ENCODE measurements at places on chromosomes 7 and 10. TPM values are rescaled to one million over a fixed set of nuclear protein-coding genes. Genes with fewer than 3 reads are reported as not detected.

The FAM25C gene
- total RNA-seq, result 36.4 TPM

DNA sequence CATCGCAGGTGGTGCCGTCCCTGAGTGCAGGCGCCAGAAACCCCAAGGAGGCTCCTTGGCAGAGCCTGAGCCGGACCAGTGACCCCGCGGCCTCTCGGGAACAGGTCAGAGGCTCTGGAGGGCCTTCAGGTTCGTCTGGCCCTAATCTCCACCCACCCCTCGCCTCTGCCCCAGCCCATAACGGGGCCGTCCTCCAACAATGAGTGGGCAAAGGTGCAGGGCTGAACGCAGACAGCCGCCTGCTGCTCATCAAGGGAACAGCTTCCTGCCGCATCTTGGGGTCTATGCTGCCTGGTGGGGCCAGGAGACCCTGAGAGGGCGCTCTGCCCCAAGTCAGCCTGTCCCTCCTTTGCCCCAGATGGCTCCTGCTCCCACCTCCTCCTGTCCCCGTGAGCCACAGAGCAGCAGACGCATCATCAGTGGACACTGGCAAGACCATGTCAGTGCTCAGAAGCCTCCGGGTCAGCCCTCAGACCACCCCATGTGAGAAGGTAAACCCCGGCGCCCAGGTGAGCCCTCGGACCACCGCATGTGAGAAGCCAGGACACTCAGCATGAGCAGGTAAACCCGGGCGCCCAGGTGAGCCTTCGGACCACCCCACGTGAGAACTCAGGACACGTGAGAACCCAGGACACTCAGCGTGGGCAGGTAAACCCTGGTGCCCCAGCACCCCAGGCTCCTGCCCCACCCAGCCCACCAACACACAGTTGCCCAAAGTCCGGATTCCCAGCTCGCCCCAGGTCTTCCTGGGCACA, 142.0 kb downstream of the PTPRN2 start:
- no peak for DNase-seq

- no peak for DNase-seq
Observed at GRCh38 chr10:52639652-52640051, 132.9 kb downstream of the MBL2 start.

The DYNC1I1 gene
- 0.14 TPM for total RNA-seq

DNA sequence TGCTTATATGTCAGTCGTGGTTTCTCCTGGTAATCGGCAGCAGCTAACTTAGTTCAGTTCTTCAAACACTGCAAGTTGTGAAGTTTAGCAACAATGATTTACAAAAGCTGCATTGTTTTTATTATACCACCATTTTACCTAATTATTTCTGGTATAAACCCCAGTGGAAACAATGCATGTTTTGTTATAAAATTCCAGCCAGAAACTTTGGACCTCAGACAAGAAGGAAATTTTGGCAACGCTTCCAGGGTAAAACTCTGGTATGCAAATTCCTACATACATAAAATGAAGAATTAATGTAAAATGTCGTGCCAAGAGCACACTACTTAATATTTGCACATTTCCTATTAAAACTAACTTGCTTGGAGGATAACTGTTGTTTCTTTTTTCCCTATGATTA, 277.4 kb upstream of the LYZL1 start:
- DNase-seq, result no peak

The PPP1R17 gene
- not detected for total RNA-seq

The NPFFR1 gene
- total RNA-seq, result 0.04 TPM

DNA sequence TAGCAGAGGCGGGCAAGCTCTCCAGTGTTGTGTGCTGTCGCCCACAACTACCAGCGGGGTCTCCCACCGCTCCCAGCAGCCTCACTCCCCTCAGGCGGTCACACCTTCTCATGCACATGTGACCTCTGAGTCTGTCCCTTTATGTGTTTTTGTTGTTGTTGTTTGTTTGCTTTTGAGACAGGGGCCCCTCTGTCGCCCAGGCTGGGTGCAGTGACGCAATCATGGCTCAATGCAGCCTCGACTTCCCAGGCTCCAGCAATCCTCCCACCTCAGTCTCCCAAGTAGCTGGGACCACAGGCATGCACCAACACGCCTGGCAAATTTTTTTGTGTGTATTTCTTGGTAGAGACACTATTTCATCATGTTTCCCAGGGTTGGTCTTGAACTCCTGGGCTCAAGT, 1.5 kb downstream of the CPSF4 start:
- no peak for DNase-seq

The NUTM2E gene
- 1.3 TPM for total RNA-seq

- no peak for DNase-seq
Observed at GRCh38 chr7:20541608-20542349, 73.7 kb upstream of the ABCB5 start.

The NEUROG3 gene
- total RNA-seq, result not detected

The ANKRD61 gene
- not detected for total RNA-seq

DNA sequence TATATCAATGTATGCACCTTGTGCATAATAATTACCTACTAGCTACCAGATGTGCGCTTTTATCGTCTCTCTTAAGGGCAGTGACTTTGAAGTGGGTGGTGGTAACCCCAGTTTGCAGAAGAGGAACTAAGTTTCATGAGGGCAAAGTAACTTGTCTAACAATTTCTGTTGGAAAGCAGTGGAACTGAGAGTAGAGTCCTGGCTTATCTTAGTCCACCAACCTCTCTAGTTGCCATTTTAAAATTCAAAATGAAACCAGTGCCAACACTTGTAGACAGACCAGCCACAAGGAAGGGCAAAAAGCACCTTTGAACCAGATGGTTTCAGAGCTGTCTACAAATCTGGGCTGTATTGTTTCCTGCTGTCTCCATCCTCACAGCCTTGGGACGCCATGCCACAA, 32.0 kb upstream of the RBM20 start:
- DNase-seq, result no peak

- no peak for DNase-seq
Observed at GRCh38 chr10:15824498-15824897, 35.8 kb downstream of the MINDY3 start.

GRCh38 chr7:7439564-7439963, 96.1 kb downstream of the COL28A1 start:
- DNase-seq, result no peak

- DNase-seq, result no peak
Observed at GRCh38 chr10:52526251-52526823, 212.3 kb downstream of the DKK1 start.

DNA sequence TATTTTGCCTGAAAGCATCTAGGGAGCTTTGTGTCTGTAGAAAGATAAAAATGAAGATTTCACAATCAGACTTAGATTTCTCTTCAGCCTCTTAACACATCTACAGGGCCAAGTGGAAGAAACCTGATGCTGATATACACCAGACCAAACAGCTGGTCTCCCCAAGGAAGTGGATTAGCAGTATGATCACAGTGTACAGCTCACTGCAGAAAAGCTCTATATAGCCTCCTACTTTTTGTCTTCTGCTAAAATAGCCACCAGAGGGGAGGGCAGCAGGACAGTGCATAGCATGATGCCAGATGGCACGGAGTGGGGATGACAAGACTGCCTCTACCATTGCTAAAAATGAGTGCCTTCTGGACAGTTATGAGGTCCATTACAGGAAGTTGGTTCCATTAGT, 16.0 kb downstream of the FAM13C start:
- DNase-seq, result no peak

The GRM3 gene
- total RNA-seq, result not detected

GRCh38 chr7:116235380-116235779, 25.0 kb downstream of the TES start:
- no peak for DNase-seq

The NFE2L3 gene
- total RNA-seq, result 57.1 TPM

GRCh38 chr10:110211465-110211843, 4.0 kb downstream of the MXI1 start:
- DNase-seq, result no peak

The PVRIG gene
- total RNA-seq, result not detected

The WNT8B gene
- 0.07 TPM for total RNA-seq

DNA sequence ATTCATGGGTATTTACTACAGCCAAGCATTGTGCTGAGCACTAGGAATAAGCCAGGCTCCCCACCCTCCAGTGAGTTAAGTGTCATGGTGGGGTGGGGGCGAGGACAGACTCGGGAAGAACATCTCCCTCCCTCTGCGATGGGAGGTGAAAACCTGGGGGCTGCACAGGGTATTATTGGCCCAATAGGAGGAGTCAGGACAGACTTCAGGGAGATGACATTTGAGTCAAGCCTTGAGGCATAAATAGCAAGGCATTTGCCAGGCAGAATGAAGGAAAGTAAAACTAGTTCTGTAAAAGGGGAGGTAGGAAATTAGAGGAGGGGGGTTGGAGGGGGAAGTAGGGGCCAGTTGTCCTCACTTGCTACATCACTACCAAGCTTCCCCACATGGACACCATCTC, 18.9 kb downstream of the NKX2-3 start:
- no peak for DNase-seq

DNA sequence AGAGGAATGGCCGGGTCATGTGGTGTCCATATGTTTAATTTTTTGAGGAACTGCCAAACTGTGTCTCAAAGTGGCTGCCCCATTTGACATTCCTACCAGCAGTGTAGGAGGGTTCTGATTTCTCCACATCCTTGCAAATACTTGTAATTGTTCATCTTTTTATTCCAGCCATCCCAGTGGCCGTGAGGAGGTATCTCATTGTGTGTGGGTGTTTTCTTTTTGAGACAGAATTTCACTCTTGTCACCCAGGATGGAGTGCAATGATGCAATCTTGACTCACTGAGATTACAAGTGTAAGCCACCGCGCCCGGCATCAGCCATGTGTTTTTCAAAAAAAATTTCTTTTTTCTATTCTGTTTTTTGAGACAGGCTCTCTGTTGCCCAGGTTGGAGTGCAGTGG, 38.7 kb upstream of the DLG5 start:
- no peak for DNase-seq

DNA sequence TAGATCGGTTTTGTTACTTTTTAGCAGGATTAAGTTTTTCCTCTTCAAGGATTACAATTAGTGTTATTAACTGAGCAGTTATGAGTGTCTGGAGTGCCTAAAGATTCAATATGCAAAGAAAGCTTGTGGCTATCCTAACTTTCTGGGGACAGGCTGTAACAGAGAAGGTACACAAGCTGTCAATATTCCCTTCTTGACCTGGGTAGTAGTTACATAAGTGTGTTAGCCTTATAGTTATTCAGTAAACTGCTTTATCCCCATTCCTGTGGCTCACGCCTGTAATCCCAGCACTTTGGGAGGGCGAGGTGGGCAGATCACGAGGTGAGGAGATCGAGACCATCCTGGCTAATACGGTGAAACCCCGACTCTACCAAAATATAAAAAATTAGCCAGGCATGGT, 31.6 kb downstream of the ATAD1 start:
- no peak for DNase-seq

DNA sequence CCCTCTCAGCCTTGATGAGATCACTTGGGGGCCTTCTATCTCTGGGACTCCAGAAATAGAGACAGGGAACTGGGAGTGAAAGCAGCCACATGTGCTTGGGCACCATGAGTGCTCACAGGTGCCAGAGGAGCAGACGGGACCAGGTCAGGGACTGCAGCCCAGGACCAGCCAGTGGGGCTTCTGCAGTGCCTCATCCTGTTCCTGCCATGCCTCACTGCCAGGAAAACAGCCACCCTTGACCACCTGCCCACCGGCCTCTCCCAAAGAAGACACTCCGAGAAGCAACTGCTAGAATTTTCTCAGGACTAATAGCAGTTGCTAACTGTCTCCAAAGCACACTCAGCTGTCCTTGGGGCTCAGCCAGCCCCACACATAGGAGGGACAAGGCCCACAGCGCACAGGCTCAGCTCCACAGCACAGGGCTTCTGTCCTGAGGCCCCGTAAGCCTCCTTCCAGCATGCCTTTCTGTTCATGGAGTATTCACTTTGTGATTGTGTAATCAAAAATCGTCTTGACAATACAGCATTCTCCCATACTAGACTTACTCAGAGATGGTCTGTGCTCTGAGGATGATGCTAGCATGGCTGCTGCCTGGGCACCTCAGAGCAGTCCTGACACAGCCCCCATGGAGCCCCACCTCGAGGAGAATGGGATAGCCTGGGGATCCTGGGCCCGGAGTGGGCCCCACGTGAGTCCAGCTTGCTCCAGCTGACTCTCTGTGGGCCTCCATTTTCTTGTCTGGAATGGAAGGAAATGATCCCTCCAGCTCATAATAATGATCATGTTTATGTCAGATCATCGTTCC, 115.7 kb upstream of the RET start:
- no peak for DNase-seq

DNA sequence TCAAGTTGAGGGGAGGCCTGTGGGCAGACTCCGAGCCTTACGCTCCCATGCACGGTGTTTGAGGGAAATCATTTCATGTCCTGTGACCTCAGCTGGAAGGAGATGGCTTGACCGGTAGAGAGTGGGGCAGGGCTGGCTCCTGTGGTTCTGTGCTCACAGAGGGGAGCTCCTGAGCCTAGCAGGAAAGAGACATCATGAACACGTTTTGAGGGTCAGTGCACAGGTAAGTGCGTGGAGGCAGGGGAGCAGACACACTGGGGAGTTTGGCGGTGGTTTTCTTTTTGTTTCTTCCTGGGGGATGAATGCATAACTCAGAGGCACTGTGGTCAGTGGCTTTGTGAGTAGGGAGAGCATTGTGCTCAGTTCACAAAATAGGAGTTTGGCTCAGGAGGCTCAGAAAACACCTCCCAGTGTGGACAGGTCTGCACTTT, 22.5 kb downstream of the ADCY1 start:
- no peak for DNase-seq

DNA sequence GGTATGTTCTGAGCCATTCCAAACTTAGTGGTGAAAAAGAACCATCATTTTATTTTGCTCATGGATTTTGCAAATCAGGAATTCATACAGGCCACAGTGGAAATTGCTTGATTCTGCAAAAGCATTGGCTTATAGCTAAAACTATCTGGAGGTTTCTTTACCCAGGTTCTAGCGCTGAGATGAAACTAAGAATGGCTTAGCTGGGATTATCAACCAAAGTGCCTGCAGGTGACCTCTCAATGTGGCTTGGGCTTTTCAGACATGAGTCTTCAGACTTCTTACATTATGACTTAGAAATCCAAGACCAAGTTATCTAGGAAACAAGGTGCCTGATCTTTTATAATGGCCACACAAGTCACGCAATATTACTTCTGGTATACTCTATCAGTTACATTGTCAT, 140.1 kb downstream of the HGF start:
- no peak for DNase-seq

- DNase-seq, result peak; percentile 71
Observed at GRCh38 chr7:108308903-108309302, 147.3 kb downstream of the NRCAM start.

The EPHB6 gene
- 7.7 TPM for total RNA-seq

The METTL27 gene
- total RNA-seq, result 1.5 TPM

- DNase-seq, result no peak
Observed at GRCh38 chr10:59623133-59624121, 86.2 kb downstream of the SLC16A9 start.

Data from kidney epithelial cell (primary cell).